Ammon's horn (tissue), 1 donor: ENCODE measurements at places on chromosomes 13 and 19.
A peak's percentile ranks its signal among the peaks of the same experiment; 100 is the strongest.

GRCh38 chr13:73324842-73325722 is 266.3 kb downstream of the KLF5 start:
- DNase-seq, result no peak

- peak; percentile 13 for DNase-seq
These were observed 275.0 kb upstream of the DACH1 start for GRCh38 chr13:72141855-72142519.

DNA sequence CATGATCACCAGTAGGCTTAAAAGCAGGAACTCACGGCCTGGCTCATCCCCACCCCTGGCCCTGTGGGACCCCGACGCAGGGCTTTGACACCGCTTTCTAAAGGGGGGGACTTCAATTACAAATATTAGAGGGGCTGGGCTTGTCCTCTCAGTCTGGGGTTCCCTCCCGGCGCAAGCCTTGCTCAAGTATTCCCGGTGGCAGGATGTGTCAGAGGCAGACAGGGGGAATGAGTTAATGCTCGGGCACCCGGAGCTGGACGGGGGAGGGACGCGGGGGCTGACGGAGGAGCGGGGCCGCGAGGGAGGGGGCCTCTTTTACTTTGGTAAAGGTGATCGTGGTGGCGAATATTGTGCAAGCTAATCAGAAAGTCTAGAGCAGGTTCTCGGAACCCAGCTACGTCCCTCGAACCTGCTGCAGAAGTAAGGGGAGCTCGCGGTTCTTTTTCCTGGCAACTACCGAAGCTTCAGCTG is 1.1 kb downstream of the FGF14 start:
- peak; percentile 56 for DNase-seq

GRCh38 chr13:40152145-40152544 is 496.7 kb downstream of the COG6 start:
- no peak for DNase-seq

DNA sequence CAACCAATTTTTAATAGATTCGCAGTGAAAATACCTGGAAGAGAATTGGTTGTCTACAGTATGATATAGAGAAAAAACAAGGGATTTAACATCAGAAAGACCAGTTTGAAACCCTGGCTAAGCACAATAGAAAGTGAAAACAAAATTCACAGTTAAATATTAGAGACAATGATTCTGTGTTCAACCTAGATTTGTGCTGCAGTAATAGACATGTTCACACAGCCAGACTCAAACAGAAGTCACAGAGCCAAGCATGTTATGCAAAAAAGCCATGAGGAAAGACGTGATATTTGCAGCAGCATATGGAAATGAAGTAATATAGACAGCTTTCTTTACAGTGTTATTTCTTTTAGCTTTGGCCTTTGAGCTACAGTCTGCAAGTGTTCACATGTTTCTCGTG is 48.1 kb downstream of the SCEL start:
- DNase-seq, result peak; percentile 36
